ENCODE measurements at places on chromosomes 11 and 22.

DNA sequence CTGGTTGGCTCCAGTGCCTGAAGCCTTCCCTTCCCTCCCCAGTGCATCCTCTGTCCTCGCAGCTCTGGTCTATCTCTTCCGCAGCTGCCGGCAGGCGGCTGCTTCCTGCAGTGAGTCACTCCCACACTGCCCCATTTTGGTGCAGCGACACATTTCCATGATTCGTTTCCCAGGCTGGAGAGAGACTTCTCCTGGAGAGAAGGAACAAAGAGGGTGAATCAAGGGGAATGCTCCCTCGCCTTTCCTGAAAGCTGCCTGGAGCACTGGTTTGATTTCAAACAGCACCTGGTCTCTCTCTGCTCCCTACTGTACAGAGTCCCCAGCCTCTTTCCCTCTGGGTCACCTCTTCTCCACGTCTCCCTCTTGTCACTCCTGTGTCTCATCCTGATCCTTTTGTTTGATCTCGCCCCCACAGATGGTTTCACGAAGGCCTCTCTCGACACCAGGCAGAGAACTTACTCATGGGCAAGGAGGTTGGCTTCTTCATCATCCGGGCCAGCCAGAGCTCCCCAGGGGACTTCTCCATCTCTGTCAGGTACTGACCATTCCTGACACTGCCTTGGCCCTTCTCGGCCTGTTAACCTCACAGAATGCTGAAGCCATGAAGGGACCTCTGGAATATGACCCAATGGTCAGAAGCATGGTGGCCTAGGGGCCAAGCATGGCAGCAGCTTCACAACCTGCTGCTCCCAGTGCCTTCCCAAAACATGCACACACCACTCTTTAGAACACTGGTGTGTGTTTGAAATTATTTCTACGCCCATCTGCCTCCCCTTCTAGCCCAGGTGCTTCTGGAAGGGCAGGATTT, at the start of gene TMA7B:
TSS of gene TMA7B (plus strand) at position 758 of the 808 bp plus-strand sequence. CDS start 3,978 bp downstream, outside the sequence.
- peak; percentile 57 for DNase-seq

- DNase-seq, result no peak
These were observed 23.7 kb downstream of the SLC37A2 start for GRCh38 chr11:125086633-125087296.

- no peak for DNase-seq
These were observed 30.0 kb downstream of the LINC01488 start for GRCh38 chr11:69511358-69512055.

DNA sequence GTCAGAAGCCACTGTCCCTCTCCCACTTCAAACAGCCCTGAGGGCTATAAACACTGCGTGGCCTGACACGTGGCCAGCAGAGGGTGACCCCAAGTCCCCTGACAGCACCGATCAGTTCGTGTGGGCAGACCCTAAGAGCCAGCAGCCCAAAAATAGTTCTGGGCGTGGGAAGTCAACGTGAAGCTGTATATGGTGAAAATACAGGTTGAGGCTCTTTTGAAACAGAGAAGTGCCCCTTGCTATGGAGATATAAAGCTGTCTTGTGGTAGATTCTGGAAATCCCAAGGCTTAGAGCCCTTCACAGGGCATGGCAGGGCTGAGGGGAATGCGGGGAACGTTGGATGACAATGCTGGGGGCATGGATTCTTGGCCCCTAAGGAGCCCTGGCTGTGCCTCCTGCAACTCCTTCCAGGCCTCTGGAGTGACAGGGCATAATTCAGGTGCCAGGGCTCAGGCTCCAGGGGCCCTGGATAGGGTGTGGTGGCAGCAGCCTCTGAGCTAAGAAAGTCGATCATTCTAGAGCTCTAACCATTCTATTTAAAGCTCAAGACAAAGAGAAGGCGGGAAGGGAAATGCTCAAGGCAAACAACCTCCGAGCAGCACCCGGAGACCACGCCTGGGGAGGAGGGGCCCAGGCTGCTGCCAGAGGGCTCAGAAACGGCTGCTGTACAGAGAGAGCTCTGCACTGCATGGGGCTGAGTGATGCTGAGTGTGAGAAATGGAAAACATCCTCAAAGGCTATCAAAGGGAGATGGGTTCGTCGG, 60.4 kb upstream of the CD5 start:
- DNase-seq, result peak; percentile 52

DNA sequence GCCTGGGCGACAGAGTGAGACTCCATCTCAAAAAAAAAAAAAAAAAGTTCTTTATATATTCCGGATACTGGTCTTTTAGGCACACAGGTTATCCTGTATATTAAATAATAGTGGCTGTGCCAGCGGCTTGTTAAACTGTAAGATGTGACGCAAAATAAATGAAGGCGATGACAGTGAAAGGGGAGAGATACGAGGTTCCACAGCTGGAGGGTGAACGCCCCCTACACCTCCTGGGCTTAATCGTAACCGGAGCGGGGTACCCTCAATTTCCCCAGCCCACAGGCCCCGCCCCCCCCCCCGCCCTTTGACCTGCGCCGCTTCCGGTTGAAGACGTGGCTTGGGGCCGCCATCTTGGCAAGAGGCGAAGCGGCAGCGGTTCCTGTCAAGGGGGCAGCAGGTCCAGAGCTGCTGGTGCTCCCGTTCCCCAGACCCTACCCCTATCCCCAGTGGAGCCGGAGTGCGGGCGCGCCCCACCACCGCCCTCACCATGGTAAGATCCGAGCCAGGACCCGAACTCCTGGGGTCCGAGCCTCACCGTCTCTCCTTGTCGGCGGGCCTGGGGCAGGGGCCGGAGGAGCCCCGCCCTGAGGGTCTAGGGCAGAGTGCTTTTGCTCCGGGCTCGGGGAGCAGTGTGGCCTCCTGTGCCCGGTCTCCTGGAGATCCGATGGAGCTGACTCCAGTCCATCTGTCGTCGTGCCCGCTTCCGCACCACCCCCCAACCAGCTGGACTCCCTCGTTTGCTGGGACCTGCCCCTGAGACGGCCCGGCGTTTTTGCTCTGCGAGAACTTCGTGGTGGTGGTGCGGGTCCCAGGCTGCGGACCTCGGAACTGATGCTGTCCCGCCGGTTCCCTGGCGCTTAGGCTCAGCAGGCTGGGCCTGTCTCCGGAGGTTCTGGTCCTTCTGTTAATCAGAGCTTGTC, at the start of gene ARCN1:
TSS of gene ARCN1 (plus strand) at position 349 of the 920 bp plus-strand sequence. CDS start at position 488, 139 bp downstream.
- DNase-seq, result peak; percentile 51

GRCh38 chr22:46969961-46970360, 207.5 kb downstream of the TBC1D22A start:
- DNase-seq, result no peak

GRCh38 chr11:45076761-45077160, 69.7 kb upstream of the PRDM11 start:
- no peak for DNase-seq

DNA sequence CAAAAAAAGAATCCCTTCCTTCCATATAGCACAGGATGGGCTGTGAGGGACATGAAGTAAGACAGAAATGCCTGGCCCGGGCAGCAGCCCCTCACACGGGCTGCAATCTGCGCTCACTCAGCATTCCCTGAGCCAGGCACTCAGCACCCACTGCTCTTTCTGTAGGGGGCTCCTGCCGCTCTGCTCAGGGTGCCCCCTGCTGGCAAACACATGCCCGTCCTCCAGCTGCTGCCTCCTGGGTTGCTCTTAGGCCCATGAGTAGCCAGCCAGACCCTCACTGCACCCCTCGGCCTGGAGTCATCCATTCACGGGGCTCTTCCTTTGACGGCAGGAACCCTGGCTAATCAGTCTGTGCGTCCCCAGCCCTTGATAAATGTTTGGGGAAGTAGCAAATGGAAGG, 6.9 kb downstream of the MCAT start:
- peak; percentile 14 for DNase-seq

- peak; percentile 24 for DNase-seq
These were observed 2.5 kb upstream of the LRRC74B start for GRCh38 chr22:21042978-21043859.

DNA sequence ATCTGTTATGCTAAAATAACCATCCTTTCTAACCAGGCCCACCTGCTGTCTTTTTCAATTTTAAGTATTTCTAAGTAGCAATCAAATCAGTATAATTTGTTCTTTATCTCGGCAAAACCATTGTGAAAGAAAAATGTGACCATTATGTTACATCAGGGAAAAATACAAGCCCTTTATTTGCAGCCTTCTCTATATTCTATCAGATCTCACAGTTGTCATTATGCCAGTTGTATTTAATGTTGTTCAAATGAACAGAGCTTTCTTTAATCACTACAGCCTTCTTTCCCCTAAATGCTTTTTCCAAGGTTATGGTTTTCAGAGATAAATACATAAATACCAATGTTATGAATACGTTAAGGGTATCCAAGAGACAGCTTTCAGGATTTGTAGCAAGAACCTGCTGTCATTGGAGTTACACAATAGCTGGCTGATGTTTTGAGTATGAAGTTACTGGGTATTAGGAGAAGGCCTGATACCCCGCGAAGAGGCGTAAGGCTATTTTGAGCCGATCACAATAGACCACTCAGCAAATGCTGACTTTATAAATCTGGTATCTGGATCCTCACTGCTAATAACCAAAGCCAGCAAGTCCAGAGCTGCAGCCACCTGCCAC, 406.3 kb downstream of the CADM1 start:
- DNase-seq, result no peak

DNA sequence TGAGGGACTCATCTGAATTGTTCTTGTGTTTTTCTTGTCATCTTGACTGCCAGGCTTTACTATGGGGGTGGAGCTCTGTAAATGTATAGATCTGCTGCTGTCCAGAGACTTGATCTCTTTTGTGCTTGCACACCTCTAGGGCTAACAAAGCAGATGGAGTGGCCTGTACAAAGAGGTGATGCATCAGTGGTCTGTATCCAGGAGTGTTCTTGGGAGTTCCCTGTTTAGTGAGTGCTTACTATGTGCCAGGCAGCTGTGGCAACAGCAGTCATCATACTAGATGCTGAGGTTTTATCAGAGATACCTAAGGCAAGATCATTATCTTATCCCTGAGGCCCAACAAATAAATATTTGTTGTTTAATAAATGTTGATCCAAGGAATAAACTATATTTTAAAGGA, 33.4 kb downstream of the STIM1 start:
- no peak for DNase-seq

DNA sequence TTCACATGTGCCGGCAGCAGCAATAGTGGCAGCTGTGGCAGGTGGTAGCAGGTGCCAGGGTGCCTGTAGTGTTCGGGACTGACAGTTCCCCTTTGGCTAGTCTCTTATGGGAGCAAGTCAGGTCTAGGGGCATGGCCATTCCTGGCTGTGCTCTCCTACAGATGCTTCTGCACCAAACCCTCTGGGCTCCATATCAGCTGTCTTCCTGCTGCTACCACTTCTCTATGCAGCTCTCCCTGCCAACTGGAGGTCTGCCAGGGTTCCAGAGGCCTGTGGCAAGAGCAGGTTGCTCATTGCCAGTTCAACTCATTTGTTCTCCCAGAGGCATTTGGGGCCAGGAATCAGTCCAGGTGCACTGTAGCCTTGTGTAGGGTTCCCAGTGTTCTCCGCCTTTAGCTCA, 473.7 kb downstream of the JRKL start:
- no peak for DNase-seq

All from PC-3 (cell line).